ENCODE measurements at places on chromosomes 4 and X.

- no peak for DNase-seq
Observed at GRCh38 chrX:150058728-150059127, 120.4 kb upstream of the EOLA2 start.

GRCh38 chr4:133624744-133625143 lies 475.6 kb downstream of the PCDH10 start:
- no peak for DNase-seq

GRCh38 chr4:4986841-4987240 lies 32.4 kb downstream of the CYTL1 start:
- DNase-seq: no peak

- DNase-seq: no peak
Observed at GRCh38 chr4:148693913-148694649, 251.9 kb upstream of the NR3C2 start.

DNA sequence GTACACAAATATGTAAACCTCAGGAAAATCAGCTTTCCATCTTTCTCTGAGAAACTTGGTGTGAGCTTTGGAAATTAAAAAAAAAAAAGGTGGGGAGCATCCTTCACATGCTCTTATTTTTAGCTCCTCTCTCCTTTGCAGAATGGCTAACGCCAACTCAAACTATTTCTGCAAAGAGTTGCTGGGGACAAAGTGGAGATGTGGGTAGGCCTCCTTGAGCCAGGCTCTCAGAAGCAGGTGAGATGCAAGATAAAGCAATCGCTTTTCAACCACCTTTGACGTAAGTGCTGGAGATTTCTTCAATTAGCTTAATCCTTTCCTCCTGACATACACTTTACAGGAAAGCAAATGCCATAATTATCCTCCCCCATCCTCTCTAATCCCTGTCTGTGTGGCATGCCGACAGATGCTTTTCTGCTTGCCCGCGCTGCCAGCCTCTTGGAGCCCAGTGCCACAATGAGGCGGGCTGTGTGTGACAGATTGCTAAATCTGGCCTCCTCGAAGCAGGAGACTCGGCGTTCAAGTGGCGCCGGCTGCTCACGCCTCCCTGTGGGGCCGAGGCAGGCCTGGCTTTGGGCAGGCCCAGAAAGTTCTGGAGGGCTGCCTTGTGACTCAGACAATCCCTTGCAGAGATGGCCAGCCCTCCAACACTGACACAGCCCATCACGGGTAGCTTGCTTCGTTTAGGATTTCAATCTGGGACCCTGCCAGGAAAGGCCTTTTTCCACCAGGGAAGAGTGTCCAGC lies 64.9 kb upstream of the SOD3 start:
- DNase-seq: no peak

GRCh38 chr4:111454961-111455360 lies 690.3 kb upstream of the FAM241A start:
- no peak for DNase-seq

GRCh38 chrX:74383611-74384010 lies 37.7 kb upstream of the SLC16A2 start:
- DNase-seq: peak; percentile 12

GRCh38 chr4:88216395-88216794 lies 58.0 kb upstream of the ABCG2 start:
- DNase-seq: no peak

GRCh38 chr4:184362396-184362795 lies 112.0 kb downstream of the IRF2 start:
- no peak for DNase-seq

- DNase-seq: no peak
Observed at GRCh38 chr4:172578712-172579111, 589.9 kb upstream of the GALNT7 start.

GRCh38 chr4:186203406-186203805 lies 12.0 kb downstream of the CYP4V2 start:
- DNase-seq: no peak

DNA sequence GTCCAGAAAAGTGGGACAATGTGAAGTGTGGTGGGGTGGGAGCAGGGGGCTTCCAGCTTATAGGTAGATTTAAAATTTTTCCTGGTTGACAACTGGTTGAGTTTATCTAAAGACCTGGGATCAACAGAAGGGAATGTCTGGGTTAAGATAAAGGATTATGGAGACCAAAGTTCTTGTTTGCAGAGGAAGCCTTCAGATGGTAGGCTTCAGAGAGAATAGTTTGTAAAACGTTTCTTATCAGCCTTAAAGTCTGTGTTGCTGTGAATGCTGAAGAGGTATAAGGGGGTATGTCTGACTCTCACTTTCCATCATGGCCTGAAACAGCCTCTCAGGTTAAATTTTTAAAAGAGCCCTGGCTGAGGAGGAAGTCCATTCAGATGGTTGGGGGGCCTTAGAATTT lies 20.5 kb downstream of the MGST2 start:
- DNase-seq: no peak

- no peak for DNase-seq
Observed at GRCh38 chrX:38183596-38183995, 37.1 kb downstream of the SRPX start.

DNA sequence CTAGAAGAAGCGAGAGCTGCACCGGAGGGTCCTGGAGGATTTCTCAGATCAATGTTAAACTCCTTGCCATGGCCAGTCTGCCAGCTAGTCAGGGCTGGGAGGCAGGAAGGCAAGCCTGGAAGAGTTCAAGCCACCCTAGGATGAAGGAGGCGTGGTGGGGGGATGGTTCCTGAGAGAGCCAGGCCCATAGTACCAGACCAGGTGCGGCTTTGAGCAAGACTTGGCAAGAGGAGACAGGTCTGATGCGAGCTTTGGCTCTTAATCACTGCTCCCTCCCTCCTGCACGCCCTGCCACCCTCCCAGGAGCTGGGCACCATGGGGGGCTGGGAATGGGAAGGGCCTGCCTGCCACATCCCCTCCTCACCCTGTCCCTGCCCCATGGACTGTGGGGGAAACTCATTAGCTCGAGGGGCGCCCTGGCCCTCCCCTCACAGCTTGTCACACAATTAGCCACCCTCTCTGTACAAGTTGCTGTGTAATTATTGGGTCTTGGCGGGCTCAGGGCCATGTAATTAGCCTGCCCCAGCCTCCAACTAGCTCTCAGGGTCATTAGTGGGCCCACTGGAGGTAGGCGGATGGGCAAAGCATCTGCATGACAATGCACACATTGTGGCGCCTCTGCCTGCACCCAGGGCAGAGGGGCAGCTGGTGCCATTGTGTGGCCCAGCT lies 50.3 kb downstream of the EFNB1 start:
- peak; percentile 42 for DNase-seq

DNA sequence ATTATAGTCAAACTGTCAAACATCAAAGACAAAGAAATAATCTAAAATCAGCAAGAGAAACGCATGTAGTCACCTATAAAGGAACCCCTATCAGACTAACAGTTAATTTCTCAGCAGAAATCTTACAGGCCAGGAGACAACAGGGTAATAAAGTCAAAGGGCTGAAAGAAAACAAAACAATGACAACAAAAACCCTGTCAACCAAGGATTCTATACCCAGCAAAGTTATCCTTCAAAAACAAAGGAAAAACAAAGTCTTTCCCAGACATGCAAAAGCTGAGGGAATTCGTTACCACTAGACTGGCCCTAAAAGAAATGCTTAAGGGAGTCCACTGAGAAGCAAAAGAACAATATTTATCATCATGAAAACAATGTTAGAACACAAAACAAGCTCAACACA lies 22.1 kb downstream of the TMEM154 start:
- no peak for DNase-seq

DNA sequence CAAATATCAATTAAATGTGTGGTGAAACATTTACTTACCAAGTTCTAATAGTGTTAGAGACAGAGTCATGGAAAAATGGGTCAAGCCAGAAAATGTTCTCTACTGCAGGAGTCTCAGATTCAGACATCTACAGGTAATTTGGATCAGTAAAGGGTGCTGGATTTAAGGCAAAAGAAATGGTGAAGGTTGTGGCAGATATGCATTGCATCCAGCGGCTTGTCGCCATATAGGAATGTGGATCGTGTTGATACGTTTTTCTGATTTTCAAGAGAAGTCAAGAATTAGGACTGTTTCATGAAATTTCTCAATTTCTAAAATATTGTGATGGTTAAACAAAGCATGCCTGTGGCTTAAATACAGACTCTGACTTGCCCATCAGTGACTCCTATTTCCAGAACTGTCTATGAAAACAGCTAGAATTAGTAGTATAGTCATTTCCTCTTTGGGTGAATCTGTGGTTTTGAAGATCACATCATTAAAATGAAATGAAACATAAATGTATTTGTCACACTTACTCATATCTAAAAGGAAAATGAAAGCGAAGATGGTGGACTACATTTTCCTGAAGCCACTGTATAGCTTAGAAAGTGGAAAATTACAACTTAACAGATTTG lies 110.1 kb upstream of the VEGFC start:
- DNase-seq: no peak

GRCh38 chr4:104641418-104641817 lies 146.7 kb upstream of the CXXC4 start:
- DNase-seq: peak; percentile 3

DNA sequence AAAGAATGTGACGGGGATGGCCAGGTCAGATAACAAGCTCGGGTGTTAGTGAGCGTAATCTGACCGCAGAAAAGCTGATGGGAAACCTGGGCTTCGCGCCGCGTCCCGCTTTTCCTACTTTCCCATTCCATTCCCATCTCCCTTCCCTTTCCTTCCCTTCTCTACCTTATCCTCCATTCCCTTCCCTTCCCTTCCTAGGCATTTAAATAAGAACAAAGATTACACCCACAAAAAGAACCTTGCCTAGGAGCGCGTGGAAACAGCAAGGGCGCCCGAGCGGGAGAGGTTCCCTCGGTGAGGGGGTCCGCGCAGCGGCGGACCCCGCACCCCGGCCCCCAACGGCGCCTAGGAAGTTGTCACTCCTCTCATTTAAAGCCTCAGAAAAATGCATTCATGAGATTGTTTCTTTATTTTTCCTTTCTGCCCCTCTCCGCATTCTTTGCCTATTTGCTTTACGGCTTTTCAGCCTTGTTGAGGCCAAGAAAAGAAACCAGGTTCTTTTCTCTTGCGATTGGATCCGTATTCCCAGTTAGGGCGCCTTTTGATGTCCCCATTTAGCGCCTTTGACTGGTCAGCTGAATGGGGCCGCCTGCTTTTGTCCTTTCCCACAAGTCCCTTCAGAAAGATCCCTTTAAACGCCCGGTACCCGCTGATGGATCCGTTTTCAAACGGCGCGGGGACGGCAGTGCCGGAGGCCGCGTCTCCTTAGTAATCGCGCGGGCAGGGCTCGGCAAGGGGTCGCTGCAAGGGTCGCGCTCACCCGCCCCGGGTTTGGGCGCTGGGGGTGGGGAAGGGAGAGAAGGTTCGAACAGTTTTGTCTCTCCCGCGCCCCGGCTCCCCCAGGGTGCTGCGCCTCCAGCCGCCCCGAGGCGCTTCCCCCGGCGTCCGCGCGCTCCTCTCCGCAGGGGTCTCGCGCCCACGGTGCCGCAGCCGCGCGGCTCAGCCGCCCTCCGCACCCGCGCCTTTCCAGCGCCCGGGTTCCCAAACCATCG lies 54.1 kb upstream of the TMEM33 start:
- DNase-seq: no peak

DNA sequence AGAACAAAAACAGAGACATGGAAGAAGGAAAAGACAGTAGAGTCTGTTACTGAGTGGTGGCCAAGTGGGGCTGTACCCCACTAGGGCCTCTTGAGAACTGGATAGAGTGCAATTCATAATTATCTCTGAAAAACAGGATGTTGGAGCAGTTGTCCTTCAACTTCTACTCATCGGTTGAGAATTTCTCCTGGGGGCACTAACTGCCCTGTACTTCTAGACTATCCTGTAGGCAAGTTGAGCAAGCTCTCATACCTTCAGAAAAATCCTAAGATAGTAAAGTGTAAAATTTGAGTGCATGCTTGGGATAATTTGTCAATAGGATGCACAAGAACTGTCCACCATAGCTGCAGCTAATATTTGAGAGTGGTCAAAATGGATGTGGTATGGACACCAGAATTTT lies 179.7 kb upstream of the CNKSR2 start:
- DNase-seq: no peak

DNA sequence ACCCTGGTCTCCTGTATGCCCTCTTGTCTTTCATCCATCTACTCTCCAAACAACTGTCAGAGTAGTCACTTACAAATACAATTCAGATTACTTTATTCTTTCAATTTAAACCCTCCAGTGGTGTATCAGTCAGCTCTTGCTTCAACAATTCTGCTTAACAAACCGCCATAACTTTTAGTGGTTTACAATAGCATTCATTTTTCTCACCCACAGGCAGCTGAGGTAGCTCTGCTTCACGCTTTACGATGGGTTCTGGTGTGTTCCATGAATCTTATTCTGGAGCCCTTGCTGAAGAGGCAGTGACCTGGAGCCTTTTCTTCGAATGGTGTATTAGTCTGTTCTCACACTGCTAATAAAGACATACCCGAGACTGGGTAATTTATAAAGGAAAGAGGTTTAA lies 86.2 kb upstream of the CAMK2D start:
- DNase-seq: no peak

GRCh38 chr4:127852661-127853060 lies 28.0 kb upstream of the PLK4 start:
- no peak for DNase-seq

GRCh38 chr4:68368691-68369131 lies 18.8 kb upstream of the YTHDC1 start:
- DNase-seq: no peak

DNA sequence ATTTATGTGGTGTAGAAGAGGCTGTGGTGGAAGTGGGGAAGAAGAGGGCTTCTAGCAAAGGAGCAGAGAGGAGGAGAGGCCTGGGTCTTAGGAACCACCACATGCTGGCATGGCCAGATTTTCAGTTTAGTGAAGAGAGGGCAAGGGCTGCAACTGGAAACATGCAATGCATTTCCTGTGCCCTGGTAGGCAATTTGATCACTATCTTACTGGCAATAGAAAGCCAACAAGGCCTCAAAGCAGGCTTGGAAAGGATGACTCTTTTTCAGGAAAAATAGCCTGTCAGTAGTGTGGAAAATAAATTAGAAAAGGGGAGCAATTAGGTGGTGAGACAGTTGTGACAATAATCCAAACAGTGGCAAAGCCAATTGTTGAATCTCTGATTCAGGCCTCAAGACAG lies 501.9 kb upstream of the ZFP42 start:
- no peak for DNase-seq

- DNase-seq: no peak
Observed at GRCh38 chr4:170610434-170610833, 520.7 kb upstream of the AADAT start.

GRCh38 chrX:148470324-148470723 lies 30.1 kb upstream of the AFF2 start:
- no peak for DNase-seq

DNA sequence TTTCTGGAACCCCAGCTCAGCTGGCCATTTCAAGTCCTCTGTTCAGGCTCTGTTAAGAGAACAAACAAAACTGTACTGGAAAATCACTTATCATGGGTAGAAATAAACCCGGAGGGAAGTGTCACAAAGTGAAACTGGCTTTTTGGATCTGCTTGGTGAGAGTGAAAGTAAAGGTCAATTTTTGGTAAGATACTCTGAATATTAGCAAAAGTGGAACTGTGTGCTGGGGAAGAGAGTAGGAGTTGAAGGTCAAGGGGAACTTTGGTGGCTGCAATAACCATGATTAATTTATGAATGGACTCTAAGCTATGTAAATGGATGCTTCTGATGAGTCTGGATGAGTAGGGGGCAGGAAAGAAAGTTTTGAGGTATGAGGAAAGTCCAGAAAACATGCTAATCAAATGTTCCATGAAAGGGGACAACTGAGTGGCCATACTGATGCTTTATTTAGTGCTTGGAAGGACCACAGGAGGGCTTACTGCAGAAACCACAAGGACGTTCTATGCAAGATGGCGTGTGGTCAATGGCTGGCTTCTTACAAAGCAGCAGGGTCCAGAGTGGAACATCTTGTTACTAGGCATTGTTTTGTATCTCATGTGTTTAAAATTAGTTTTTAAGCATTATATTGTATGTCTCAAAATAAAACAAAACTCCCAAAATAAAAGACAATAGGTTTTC lies 36.8 kb upstream of the TNIP3 start:
- no peak for DNase-seq
